ENCODE measurements at places on chromosomes 2 and 18.

DNA sequence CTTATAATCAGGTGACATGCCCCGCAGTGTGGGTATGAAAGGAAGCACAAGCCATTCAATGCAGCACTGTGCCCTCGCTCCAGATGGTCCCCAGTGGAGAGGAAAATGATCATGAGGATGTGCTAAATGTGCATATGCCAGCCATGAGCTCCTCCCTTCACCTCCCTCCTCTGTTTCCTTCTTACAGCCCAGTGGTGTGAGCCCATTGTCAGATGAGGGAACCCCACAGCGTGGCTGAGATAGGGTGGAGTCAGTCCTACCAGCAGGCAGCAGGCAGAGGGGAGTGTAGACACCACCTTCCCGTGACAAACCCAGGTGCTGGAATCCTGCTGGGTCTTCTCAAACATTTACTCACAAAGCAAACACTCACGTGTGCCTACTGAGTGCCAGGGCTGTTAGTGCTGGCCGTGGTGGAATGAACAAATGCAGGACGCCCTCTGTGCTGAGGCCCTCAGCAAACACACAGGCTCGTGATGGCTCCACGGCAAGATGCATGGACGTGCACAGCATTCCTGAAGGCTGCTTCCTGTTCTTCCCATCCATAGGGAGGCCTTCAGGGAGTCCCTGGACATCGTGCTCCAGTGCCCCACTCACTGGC, 181.7 kb upstream of the TPO start:
- DNase-seq: no peak

DNA sequence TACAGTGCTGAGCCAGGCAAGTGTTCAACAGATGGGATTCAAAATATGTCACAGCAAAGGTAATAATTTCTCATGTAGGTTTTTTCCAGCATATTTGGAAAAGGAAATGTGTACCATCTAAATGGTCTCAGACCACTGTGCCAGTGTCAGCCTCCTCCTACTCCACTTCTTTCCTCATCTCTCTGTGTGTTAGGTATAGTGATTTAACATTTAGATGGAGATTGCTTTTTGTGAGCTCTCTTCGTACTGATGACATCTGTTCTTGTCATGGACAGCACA, 80.9 kb upstream of the TSPYL6 start:
- DNase-seq: no peak

DNA sequence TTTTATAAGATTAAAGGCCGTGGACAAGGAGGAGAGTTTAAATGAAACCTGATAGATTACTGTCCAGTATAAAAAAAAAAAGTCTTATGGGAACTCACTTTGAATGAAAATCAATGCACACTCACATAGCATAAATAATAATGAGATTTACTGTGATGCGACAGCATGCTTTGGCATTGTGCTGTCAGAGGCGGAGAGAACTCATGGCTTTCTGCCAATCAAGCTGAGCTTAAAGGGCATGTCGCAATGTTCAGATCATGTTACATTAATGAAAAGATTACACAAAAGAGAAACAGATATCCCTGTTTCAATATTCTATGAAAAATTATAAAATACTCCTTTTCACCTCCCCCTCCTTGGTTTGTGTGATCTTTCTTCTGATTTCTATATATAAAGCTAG, 310.8 kb downstream of the ERBB4 start:
- no peak for DNase-seq

- no peak for DNase-seq
Measured at GRCh38 chr18:59629894-59630293, 67.3 kb downstream of the CCBE1 start.

DNA sequence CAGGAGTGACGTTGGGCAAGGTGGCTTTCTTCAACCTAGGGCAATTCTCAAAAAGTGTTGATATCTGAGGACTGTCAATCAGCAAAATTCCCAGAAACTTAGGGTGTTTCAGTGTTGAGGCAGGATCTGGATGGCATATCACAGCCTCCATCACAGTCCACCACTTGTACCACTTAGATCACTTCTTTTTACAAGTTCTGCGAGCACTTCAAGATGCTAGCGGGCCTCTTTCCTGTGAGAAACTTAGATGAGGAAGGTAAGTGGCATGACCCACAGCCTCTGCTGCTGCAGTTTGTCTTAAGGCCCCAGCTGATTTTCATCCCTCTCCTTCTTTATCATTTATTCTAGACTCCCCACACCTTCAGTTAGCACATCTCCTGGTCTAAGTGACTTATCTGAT, 295.4 kb upstream of the ZNF521 start:
- no peak for DNase-seq

GRCh38 chr18:58194028-58194427, 150.0 kb downstream of the NEDD4L start:
- DNase-seq: no peak

DNA sequence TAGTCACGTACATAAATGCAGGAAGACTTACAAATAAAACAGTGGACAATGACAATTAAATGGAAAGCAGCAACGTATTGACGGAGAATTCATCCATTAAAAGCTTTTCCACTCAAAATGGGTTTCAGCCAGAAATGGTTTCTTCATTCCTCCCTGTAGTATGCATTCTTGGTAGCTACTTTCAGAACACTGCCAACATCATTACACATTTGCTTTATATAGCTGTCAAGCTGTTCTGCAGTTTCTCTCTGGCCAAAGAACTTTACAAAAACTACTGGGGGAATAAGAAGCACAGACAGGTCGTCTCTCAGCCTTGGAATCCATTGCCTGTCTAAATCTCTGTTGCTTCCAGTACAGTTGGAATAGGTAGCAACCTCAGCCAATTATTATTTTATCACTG, 84.1 kb upstream of the NCKAP5 start:
- DNase-seq: no peak

GRCh38 chr2:25617948-25618646, 55.3 kb downstream of the DTNB start:
- no peak for DNase-seq
